ENCODE measurements at places on chromosomes 1 and 21.

- DNase-seq, result no peak
Measured at GRCh38 chr1:81594206-81594605, 206.5 kb upstream of the ADGRL2 start.

- DNase-seq, result no peak
Measured at GRCh38 chr1:205532026-205532898, 27.8 kb downstream of the CDK18 start.

DNA sequence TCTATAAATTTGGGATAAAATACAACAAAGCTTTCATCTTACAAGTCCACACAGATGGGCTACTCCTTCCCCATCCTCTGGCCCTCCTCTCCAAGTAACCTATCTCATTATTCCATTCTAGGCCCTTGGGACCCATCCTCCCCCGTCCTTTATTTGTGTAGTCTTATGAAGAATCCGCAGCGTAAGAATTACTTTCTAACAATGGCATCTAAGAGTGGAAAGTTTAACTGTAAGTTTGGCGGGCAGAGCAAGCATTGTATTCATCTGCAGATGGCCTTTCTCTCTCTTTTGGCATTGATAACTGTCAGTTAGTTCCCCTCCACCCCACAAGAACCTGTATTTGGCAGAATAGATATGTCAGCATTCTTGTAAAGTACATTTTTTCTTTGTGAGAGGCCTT lies 91.9 kb upstream of the TSPAN2 start:
- no peak for DNase-seq

DNA sequence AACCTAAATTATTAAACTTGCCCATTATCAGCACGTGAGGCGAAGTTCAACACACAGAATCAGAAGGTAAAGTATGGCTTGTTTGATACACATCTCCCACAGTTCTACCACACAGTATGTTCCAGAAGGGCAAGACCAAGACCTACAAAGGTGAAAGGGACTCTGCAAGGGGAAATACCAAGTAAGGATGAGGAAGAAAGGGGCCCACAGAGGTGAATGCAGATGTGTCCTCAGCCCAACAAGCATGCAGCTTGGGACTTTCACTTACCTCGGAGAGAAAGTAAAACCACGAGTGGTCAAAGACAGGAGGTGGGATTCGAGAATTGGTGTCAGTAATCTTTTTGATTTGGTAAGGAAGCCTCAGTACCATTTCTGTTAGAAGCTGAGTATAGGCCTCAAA lies 85.8 kb downstream of the UBR4 start:
- DNase-seq, result no peak

- no peak for DNase-seq
Measured at GRCh38 chr1:172108161-172108893, 267.0 kb downstream of the DNM3 start.

DNA sequence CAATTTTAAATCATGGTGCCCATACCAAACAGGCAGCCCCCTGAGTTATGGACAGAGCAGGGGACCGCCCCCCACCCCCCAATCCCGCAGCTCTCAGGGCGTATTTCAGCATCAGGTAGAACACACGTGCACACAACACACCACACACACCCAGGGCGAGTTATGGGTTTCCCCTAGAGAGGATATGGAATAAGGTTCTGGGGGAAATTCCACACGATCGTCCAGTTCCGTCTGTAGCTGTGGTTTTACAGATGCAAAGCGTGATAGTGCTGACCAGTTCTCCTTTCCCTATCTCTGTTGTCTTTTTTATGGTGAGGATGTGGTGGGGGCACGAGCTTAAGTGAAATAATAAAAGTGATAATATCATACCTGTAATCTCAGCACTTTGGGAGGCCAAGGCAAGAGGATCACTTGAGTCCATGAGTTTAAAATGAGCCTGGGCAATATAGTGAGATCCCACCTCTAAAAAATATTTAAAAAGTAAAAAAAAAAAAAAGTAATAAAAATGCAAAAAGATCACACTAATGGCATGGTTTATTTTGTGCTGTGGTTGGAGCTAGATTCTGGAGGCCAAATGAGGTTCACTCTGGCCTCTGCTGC lies 25.1 kb downstream of the C2CD2 start:
- no peak for DNase-seq

- no peak for DNase-seq
Measured at GRCh38 chr1:247118946-247119446, 14.8 kb upstream of the ZNF669 start.

- peak; percentile 91 for DNase-seq
Measured at GRCh38 chr1:39170731-39171667, 33.5 kb upstream of the MACF1 start.

- DNase-seq, result no peak
Measured at GRCh38 chr1:169696273-169697100, 14.9 kb downstream of the SELL start.

DNA sequence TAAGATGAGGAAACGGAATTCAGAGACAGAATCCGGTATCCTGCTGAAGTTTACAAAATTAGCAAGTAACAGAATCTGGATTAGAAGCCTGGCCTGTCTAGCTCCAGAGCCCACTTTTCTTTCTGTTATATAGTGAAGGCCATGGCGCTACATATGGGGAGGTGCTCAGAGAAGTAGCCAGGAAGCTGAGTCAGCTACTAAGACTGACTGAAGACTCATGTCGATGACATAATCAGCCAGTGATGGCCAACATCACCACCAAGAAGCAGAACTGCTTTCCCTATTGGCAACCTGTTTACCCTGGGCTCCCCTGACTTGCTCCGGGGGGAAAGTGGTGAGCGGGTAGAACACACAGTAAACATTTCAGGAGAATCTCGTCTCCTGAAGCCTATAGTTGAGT lies 18.8 kb downstream of the LRRC52 start:
- no peak for DNase-seq

GRCh38 chr1:29642519-29642918 lies 406.2 kb downstream of the PTPRU start:
- no peak for DNase-seq

DNA sequence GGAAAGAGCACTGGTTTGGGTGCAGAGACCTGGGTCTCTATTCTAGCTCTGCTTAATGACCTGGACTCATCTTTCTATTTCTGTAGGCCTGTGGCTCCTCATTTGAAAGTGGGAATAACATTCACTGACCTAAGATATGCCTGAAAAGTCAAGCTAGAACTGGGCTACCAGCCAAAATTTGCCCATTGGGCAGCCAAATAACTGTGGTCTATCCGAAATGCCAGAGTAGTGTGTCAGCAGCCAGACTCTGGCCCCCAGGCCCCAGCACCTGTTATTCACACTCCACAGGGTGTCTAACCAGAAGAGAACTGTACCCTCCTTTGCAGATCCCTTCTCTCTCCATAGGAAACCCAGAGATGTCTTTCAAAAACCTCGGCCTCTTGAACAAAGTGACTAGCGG lies 12.6 kb downstream of the DAB1 start:
- peak; percentile 66 for DNase-seq

GRCh38 chr1:157496121-157496526 lies 56.2 kb downstream of the FCRL5 start:
- peak; percentile 33 for DNase-seq

DNA sequence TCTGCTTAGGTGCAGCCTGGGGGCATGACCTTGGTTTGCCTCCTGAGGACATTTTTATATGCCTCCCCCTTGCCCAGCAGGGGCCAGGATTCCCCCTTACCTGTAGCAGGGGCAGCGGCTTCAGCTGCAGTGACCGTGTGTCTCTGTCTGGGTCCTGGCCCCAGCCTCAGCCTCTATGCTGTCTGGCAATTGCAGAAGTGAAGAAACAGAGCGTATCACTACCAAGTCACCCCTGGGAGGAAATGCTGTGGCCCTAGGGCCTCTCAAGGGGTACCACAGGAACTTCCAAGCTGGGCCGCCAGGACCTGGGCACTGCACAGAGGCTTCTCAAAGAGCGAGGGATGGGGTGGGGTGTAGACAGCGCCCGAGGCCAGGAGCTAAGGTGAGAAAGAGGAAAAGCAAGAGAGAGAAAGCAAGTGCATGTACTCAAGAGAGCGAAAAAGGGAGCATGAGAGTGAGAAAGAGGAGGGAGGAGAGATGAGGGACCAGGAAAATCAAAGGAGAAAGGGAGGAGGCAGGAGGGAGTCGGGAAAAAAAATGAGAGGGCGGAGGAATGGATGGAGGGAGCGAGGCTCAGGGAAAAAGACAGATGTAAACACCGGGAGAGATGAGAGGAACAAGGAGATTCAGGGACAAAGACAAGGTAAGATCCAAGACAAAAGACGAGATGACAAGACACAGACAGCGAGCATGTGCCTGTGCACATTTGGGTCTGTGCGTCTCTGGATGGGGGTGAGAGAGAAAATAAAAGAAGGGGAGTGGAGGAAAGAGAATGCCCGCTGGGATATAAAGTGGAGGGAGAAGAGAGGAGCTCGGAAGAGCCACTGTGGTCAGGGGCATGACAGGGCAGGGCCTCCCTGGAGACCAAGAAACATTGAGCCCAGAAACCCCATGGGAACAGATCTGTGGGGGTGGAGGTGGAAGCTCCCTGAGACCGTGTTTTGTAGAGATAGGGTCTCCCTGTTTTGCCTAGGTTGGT lies at the start of gene PTAFR:
TSS of gene PTAFR (minus strand) at position 199 of the 979 bp plus-strand sequence. CDS start 25,669 bp downstream, outside the sequence.
- DNase-seq, result no peak

GRCh38 chr1:216020743-216021345 lies 402.4 kb downstream of the USH2A start:
- DNase-seq, result no peak

- no peak for DNase-seq
Measured at GRCh38 chr1:221611656-221612046, 130.2 kb downstream of the DUSP10 start.

- DNase-seq, result no peak
Measured at GRCh38 chr1:173410133-173410793, 66.9 kb upstream of the PRDX6 start.

GRCh38 chr21:38843379-38843778 lies 37.6 kb downstream of the ETS2 start:
- no peak for DNase-seq

- DNase-seq, result no peak
Measured at GRCh38 chr1:231274119-231274825, 33.3 kb downstream of the GNPAT start.

DNA sequence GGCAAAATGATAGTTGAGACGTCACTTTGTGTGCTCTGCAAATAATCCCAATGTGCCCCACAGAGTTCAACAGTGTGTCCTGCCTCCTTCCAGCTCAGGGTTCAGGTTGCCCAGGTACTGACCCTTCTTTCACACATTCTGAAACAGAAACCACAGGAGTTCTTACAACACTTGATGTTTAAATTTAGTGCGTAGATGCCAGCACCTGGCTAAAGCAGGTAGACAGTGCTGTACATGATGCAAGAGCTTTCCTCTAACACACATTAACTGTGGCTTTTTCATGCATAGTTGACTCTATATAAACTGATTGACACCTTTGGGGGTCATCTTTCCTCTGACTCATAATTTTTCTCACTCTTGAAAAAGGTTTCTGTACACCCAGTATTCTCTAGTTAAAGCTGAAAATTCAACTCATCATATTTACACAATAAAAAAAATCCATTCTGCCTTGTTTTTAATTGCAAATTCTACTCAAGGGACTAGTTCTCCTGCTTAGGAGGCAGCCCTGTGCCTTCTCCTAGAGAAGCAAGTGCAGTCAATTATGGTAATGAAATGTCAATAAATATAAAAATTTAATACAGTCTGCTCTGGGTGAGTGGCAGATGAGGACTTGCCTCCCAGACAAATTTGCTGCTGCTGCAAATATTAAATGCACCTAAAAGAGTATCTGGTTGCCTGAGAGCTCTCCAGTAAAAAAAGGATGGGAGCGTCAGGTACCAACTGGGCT lies 91.4 kb downstream of the NR5A2 start:
- no peak for DNase-seq

- no peak for DNase-seq
Measured at GRCh38 chr1:9787702-9788101, 36.1 kb downstream of the CLSTN1 start.

DNA sequence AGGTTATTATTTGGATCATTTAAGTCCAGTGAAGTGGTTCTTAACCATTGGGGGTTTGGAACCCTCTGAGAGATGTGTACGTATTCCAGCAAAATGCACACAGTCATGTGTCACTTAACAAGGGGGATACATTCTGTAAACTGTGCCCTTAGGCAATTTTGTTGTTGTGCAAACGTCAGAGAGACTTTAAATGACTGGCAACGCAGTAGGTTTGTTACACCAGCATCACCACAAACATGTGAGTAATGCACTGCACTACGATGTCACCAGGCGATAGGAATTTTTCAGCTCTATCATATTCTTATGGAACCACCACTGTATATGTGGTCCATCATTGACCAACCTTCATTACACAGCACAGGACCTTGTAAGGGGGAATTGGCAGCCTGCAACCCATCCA lies 11.9 kb downstream of the AHCYL1 start:
- DNase-seq, result no peak

- peak; percentile 57 for DNase-seq
Measured at GRCh38 chr1:155324717-155325602, 4.3 kb downstream of the RUSC1 start.

GRCh38 chr1:21663248-21663950 lies 5.8 kb downstream of the RAP1GAP start:
- DNase-seq, result peak; percentile 25
